ENCODE measurements at places on chromosomes 6 and 20.

- DNase-seq: no peak
Observed at GRCh38 chr6:19446570-19446969, 390.6 kb upstream of the ID4 start.

- DNase-seq: no peak
Observed at GRCh38 chr6:161368514-161368913, 94.7 kb upstream of the AGPAT4 start.

- DNase-seq: no peak
Observed at GRCh38 chr20:7123457-7123856, 356.0 kb downstream of the BMP2 start.

- no peak for DNase-seq
Observed at GRCh38 chr6:166643891-166644590, 17.0 kb upstream of the RPS6KA2 start.

DNA sequence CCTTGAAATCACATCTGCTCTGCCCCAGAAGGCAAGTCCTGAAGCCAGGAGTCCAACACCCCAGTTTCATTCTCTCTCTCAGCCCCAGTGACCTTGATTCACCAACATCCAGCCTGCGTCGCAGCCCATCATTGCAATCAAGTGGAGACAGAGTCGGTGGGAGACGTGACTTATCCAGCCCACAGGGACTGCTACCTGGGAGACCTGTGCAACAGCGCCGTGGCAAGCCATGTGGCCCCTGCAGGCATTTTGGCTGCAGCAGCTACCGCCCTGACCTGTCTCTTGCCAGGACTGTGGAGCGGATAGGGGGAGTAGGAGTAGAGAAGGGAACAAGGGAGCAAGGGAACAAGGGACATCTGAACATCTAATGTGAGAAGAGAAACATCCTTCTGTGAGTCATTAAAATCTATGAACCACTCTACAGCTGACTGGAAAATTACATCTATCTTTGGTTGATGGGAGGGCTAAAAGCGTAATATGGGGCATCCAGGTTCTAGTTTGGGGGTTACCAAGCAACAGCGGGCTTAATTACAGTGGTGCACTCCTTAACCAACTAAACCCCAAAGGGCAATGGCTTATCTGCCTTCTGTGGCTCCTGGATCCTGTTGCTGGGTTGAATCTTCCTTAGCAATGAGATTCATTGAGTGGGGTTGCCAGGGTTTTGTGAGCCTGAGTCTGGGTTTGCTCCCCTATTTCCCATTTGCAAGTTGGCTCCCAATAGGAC, 2.5 kb downstream of the LY6G6D start:
- no peak for DNase-seq

DNA sequence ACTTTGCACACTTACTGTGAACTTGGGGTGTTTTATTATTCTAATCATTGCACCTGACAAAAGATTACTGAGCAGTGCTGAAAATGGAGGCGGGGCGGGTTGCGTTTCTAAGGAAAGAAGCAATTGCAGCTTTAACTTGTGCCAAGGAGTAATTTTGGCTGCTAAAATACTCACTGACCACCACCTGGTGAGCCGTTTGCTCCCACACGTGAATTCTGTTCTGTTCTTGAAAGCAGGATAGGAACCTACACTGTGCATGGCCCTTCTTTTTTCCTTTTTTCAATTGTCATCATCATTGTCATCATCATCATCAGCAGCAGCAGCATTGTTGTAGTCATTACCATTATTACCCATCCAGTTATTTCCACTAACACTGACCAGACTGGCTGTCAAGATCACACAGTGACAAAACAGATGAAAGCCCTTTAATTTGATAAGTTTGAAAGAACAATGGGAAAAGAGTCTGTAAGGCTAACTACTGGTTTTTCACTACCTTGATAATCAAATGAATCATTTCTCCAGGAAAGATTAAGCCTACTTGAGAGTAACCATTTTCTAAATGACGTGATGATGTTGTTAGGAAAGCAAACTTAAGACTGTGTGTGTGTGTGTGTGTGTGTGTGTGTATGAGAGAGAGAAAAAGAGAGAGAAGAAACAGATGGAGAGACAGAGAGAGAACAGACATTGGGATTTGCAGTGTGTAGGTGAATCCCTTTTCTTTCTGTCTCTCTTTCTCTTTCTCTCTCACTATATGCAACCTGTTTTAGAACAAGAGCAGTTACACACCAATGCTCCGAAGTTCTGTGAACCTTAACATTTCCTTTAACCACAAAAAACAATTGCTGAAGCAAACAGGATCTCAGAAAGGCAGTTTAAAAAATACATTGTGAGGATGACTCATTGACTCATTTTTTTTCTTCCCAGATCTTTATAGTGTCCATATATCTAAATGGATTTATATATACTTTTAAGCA, 3.8 kb downstream of the RIPOR2 start:
- DNase-seq: no peak

GRCh38 chr6:142482249-142482648, 180.4 kb downstream of the ADGRG6 start:
- DNase-seq: no peak

All from esophagus squamous epithelium (tissue), 5 donors.